ENCODE measurements at places on chromosomes 11 and 22.

- DNase-seq: no peak
Measured at GRCh38 chr11:30919389-30920152, 333.4 kb upstream of the MPPED2 start.

DNA sequence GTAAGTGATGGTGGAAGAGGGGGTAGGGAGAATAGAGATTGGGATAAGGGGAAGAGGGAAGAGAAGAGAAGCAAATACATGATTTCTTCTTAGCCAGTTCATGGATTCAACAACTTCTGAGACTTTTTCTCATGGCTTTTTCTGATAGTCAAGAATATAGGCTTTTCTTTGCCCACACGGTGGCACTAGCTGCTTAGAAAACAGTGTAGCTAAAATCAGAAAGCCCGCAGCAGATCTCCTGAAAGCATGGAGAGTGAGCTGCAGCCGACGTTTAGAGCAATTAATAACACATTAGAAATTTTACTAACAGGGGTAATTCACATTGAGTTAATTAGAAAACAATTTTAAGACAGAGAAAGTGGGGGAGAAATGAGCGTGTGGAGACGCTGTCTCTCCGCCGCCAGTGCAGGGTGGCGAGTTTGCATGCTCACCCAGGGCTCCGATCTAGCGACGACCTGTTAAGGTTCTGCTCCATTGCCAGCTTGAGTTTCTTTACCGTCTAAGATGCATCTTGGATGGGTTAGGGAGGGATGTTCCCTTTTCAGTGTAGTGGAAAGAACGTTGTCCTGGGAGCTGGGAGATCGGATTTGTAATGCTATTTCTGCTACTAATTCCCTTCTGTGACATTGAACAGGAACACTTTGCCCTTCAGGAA, 3.3 kb upstream of the RAG1 start:
- no peak for DNase-seq

DNA sequence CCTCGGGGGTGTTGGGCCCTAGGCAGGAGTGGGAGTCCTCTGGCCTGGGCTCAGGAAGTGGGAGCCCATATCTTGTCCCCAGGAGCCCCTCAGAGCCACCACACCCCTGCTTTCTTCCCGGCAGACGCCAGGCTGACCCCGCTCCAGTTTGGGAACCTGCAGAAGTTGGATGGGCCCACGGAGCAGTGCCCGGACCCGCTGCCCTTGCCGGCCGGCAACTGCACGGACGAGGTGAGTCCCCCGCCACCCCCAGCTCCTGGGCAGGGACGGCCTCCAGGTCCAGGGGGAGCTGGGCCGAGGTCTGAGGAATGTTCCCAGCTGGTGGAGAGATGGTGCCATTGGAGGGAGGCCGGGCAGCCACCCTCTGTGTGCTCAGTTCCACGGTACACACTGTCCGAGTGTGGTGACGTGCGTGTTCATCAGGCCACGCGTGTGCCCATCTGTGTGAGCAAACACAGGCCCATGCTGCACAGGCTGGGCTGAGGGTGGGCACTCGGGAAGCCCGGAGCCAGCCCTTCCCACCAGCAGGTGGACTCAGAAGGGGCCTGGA, 4.8 kb downstream of the MUC5B start:
- DNase-seq: no peak

DNA sequence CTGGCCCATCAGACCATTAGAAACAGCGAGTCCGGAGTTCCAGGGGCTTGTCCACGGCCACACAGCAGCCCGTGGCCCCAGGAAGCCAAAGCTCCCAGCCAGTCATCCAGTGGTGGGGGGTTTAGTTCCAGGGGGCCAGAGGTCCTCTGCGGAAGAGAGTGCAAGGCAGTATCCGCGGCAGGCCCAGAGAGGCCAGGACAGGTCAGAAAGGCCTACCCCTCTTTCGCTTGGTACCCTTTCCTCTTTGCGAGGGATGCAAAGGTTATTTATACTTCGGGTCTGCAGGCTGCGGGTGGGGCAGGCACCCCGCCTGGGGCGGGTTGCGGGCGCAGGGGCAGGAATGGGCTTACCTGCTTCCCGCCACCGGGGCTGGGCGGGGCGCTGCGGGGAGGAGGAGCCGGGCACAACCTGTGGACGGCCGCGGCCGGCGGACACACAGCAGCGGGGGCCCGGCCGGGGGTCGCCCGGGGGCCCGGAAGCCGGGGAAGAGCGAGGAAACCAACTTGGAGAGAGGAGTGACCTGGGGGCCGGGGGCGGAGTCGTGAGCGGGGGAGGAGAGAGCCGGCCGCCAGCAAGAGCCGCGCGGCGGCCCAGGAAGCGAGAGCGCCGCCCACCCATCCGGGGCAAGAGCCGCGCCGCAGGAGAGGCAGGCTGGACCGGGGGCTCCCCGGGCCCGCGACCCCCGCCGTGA, at the start of gene SH3BP1:
TSS of gene SH3BP1 (plus strand) at position 600 of the 691 bp plus-strand sequence. CDS start 119 bp downstream, outside the sequence.
- DNase-seq: no peak

GRCh38 chr22:19446603-19447329, 745 bp downstream of the C22orf39 start:
- DNase-seq: no peak

- no peak for DNase-seq
Measured at GRCh38 chr22:39253435-39254070, 8.8 kb upstream of the PDGFB start.

DNA sequence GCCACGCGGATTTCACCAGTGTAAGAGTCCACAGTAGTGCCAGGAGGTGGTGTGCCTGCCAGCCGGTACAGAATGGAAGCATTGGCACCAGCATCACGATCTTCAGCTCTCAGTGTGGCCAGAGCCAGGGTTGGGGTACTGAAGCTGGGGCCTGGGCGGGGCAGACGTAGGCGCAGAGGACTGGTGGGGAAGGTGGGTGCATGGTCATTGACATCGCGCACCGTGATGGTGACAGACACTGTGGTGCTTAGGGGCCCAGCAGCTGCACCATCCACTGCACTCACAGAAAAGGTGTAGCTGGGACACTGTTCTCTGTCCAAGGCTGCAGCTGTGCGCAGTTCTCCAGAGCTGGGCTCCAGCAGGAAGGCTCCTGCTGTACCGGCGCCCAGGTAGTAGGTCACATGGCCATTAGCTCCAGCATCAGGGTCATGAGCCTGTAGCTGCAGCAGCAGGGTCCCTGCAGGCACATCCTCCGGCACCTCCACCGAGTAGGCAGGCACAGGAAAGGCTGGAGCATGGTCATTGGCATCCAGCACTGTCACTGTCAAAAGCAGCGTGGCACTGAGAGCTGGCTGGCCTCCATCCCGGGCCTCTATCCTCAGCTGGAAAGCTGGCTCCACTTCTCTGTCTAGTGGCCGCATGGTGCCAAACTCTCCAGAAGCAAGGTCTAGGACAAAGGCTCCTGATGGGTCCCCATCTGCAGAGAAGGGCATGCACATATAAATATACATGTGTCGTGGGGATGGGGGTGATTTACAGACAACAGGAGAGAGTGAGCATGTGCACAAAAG, 7.9 kb upstream of the TPP1 start:
- no peak for DNase-seq

GRCh38 chr11:114354076-114354475, 46.2 kb downstream of the C11orf71 start:
- no peak for DNase-seq

DNA sequence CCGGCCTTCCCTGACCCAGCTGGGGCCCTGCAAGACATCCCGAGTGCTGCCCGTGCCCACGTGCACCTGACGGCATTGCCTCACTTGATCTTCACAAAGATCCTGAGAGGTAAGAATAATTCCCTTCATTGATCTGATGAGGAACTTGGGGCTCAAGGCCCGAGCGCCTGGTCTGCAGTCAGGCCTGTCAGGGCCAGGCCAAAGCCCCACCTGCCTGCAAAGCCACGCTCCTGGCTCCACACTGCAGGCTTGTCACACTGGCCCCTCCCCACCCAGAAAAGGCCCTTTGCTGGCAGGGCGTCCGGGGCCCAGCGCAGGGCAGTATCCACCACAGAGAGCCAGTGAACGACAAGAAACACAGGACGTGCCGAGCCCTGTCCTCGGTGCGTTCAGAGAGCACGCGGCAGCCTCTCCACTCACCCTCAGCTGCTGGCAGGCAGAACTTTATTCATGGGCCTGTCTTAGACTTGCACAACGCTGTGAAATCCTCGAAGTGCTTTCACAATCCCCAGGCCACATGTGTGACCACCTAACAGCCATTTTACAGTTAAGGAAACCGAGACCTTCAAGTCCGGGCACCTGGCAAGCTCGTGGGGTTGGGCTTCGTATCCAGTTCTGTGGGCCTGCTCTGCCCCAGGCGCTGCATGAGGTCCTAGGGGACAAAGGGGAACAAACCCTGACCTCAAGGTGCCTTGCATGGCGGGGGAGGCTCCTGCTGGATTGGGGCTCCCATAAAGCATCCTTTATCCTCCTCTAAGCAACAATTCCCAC, 14.8 kb downstream of the KIAA0930 start:
- DNase-seq: no peak

DNA sequence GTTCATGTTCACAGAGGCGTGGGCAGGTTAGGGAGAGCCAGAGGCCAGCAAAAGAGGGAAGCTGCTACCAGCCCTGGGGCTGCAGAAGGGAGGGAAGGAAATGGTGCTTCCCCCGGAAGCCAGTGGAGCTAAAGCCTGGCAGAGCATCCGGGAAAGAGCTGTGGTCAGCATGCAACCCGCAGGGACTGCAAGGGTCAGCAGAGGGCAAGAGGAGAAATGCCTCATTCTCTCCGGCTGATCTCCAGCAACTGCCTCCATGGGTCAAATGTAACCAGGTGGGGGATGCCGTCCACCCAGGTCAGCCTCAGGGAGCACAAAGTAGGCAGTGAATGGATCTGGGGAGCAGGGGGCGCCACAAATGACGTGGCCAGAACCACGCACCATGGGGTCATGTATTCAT, 36.9 kb upstream of the PRR5 start:
- no peak for DNase-seq

GRCh38 chr11:1943576-1943975, 3.6 kb upstream of the MRPL23 start:
- no peak for DNase-seq

- DNase-seq: no peak
Measured at GRCh38 chr11:64556044-64556720, 34.8 kb upstream of the SLC22A12 start.

DNA sequence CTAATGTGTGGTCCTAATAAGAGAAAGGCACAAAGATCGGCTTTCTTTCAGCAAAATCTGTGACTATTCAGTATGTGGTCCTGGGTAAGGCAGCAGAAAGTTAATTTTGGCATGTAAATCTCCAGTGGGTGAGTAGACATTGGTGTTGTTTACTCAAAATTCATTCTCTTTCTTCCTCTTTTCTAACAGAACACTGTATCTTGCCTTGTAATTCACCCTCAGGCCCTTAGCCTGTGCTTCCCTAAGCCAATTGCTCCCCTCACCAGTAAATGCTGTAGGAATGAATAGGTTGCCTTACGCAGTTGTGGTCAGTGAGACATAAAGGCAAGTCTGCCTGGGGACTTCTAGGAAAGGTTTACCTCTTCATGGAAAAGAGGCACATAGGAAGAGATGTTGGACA, 49.9 kb upstream of the PDE3B start:
- DNase-seq: no peak

DNA sequence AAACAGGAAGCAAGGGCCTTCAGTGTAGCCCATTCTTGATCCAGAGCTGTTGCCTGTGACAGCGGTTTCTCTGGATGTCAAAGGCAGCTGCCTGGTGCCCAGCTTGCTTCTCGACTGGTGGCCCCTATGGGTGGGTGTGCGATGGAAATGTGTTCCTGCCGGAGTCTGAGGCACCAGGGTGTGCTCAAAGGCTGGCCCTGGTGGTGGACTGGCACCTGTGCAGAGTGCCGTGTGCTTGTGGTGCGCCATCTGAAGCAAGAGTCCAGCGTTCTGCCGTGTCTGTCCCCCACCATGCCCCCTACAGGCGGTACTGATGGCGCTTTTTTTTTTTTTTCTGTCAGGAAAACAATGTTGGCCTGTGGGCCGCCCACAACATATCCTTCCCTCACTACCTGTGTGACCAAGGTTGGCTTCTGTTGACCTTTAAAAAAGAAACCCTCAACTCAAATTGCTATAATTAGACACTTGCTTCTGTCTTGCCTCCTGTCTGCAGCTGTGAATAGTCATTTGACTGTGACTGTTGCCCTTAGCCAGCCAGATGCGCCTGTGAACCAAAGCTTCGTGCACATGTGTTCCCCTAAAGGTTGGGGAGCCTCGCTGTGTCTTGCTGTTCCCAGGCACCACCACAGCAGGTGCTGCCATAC, 4.7 kb upstream of the RANBP1 start:
- DNase-seq: no peak

- no peak for DNase-seq
Measured at GRCh38 chr11:7546324-7546791, 32.6 kb downstream of the PPFIBP2 start.

- DNase-seq: no peak
Measured at GRCh38 chr11:121595717-121596161, 143.0 kb upstream of the SORL1-AS1 start.

- DNase-seq: no peak
Measured at GRCh38 chr22:44364751-44365130, 52.0 kb upstream of the SHISAL1 start.

Measured in stimulated activated CD8-positive, alpha-beta memory T cell treated with anti-CD3 and anti-CD28 coated beads, Interleukin-7, amount 100 ng/mL, for 1 hour (primary cell).